ENCODE measurements at places on chromosomes 3 and 15. TPM values are rescaled to one million over a fixed set of nuclear protein-coding genes. Genes with fewer than 3 reads are reported as not detected.

DNA sequence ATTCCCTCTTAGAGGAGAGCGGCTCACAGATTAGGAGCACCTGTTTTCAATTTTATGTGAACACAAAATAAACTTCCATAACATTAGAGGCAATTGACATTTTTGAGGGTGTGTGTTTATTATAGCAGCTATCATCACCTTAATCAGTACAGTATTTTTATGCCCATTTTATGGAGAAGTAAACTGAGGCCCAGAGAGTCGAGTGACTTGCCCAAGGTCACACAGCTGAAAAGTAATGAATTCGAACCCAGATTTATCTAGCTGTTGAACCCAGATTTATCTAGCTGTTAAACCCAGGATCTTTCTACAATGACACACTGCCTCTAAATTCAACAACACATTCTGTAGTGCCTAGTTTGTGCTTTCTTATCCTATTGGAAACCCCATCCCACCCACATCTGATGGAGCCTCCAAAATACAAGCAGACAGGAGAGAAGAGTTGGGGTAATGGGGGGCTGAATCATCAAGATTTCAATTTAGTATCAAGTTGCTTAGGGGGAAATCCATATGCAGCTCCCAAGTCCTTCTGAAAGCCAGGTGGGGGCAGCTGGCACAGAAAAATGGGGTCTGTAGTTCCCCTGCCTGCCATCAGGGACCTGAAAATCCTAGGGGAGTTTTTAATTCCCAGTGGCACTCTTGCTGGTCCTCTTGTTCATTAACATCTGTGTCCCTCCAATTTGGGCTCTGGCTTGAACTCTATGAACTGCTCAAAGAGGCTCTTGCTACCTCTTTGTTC lies 50.4 kb upstream of the TRA2B start:
- H3K27me3 ChIP-seq: peaks cover 13% of the 10 kb centered on the region
- H3K36me3 ChIP-seq: no peaks in the 10 kb centered on the region

DNA sequence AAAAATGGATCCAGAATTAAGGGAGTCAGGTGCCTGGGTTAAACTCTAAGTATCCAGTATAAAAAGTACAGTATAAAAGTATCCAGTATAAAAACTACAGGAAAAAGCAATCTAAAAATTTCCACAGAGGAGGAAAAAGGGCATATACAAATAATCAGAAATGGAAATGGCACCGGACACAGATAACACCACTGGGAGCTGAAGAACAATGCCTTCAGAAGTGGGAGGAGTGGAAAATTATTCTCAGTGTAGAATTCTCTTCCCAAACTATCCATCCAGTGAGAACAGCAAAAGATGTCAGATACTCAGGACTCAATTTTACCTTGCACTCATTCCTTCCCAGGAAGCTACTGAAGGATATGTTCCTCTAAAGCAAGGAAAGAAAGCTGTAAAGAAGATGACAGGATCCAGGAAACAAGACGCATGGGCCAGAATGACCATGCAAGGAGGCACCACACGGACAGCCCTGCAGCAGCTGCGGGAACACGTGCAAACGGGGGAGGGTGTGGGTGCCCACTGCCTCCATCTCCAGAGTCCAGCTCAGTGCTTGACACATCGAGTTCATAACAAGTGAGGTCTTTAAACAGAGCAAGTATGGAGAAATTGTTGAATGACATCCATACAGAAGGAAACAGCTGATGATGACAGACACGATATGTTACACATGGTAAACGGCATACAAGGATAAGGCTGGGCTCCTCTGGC lies 68.5 kb downstream of the CHSY1 start:
- DNase-seq: no peak
- H3K27ac ChIP-seq: peak overlapping the region; percentile 69
- no peak overlapping the region for H3K4me3 ChIP-seq
- H3K36me3 ChIP-seq: peaks cover 58% of the 10 kb centered on the region

GRCh38 chr3:9552252-9552999 lies 1.2 kb downstream of the LHFPL4 start:
- no peak overlapping the region for H3K4me3 ChIP-seq
- H3K27me3 ChIP-seq: peaks cover 37% of the 10 kb centered on the region
- peaks cover 2% of the 10 kb centered on the region for H3K4me1 ChIP-seq

GRCh38 chr3:19149368-19149767 lies 1.1 kb downstream of the KCNH8 start:
- DNase-seq: peak; percentile 72
- H3K4me3 ChIP-seq: no peak overlapping the region
- peaks cover 2% of the 10 kb centered on the region for H3K36me3 ChIP-seq
- H3K4me1 ChIP-seq: peaks cover 13% of the 10 kb centered on the region
- no peak overlapping the region for H3K27ac ChIP-seq

DNA sequence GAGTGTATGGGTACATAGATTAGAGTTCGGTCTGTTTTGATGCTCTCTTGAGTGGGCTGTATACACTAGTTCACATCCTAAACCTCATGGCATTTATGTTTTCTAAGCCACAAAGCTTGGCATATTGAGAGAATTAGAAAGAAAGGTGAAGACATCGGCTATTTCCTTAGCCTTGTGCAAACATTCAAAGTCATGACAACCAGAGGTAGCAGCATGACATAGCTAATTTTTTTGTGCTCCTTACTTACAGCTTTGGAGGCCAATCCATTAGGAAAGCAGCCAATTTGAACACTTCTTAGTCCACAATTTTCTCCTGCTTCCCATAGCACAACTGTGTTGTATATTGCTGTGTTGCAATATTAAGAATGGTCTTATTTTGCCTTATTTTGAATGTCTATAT lies 21.5 kb upstream of the AADAC start:
- H3K27ac ChIP-seq: no peak overlapping the region
- no peak for DNase-seq
- no peaks in the 10 kb centered on the region for H3K36me3 ChIP-seq

The FAM227B gene
- total RNA-seq: 2.7 TPM

The IDH2 gene
- total RNA-seq: 119 TPM

Data from activated CD4-positive, alpha-beta T cell treated with anti-CD3 and anti-CD28 coated beads, Interleukin-2, amount 10 ng/mL, durations not matched to agents 24 days and 14 days (primary cell).